CD4-positive, alpha-beta T cell treated with Interleukin-2 at 100 ng/mL for 4 hours (primary cell): ENCODE measurements at places on chromosomes 1 and 21.

GRCh38 chr1:21149855-21150432 lies 26.8 kb downstream of the EIF4G3 start:
- no peak for DNase-seq

DNA sequence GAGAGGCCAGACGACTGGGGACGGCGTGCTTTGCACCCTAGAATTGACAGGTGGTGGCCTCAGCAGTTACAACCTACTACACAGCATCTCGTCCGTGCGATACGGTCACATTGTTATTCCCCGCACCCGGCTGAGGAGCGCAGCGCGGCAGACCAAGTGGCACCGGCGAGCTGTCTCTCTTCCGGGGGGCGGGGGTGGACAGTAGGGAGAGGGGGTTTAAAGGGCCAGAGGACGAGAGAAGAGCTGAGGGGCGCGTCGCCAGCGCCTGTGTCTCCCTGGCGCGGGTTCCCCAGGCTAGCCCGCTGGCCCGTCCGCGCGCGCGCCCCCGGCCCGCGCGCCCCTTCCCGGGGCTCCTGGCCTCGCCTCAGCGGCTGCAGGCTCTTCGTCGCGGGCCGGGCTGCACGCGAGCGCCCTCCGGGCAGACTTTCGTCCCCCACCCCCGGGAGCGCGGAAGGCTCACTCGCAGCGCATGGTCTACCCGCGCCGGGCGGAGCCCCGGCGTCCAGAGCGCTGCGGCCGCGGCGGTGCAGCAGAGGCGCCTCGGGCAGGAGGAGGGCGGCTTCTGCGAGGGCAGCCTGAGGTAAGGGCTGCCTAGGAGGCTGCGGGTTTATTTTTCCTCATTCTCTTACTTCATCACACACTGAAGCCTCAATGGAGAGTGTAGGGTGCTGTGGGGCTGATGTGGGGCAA lies at the start of gene PDE4B:
Gene PDE4B, plus strand, starts transcription at position 227 of the 690 bp plus-strand sequence.
- no peak for DNase-seq

- no peak for DNase-seq
Observed at GRCh38 chr1:32816676-32817158, 441 bp downstream of the YARS1 start.

DNA sequence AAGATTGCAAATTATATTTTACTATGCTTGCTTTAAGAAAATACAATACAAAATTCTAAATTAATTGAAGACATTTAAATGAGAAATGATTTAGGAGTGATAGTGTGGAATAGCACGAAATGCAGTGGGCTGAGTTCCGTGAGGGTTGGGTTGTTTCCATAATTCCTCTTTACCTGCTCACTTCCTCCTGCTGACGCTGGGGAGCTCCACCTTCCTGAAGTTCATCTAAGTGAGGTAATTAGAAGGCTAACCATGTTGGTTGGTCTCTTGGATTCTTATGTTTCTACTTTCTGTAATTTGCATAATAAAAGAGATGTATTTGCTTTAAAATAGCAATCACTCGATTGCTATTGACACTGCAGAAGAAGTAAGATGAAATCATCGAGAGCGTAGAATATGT lies 4.7 kb downstream of the OR14I1 start:
- DNase-seq, result no peak

GRCh38 chr1:174874331-174875053 lies 125.3 kb upstream of the CACYBP start:
- no peak for DNase-seq

DNA sequence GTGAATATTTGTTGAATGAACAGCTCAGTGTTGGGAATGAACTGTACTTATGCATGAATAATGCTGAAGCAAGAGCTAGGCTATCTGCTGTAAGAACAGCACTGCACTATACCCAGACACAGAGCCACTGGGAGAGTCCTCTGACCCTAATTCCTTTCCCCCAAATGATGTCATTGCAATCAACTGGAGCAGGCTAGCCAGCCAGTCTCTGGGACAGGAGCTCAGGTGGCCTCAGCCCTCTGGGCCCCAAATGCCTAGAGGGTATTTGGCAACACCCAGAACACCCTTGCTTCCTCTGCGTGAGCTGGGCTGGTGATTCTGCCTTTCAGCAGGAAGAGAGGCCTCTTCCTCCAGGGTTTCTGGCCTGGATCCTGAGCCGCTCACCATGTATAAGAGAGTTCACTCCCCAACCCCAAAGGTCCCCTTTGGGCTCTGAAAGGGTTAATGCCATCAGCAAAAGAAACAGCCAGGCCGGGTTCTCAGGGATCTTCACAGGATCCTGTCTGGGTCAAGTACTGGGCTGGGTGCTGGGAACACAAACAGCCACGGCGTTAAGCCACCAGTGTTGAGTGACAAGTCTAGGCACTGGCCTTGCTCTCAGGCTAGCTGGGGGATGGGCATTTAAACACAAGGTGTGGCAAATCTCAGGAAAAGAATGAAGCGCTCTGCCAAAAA lies 3.7 kb upstream of the PADI4 start:
- no peak for DNase-seq
